ENCODE measurements at places on chromosomes 3 and 15. TPM values are rescaled to one million over a fixed set of nuclear protein-coding genes. Genes with fewer than 3 reads are reported as not detected.

DNA sequence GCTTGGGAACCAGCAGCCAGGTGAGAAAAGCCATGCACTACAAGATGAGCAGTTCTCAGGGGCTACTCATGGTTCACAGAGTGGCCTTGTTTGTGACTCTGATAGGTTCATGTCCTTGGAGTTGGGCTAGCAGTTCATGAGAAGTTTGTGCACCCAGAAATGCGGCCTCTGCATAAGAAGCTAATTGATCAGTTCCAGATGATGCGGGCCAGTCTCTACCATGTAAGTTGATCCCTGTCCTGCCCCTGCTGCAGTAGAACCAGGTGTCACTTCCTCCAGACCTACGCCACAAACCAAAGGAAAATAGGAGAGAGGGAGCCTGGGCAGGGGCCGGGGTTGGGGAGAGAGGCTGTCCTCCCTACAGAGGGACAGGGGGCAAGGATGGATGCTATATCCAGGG, 27.2 kb upstream of the MANF start:
- DNase-seq: no peak

DNA sequence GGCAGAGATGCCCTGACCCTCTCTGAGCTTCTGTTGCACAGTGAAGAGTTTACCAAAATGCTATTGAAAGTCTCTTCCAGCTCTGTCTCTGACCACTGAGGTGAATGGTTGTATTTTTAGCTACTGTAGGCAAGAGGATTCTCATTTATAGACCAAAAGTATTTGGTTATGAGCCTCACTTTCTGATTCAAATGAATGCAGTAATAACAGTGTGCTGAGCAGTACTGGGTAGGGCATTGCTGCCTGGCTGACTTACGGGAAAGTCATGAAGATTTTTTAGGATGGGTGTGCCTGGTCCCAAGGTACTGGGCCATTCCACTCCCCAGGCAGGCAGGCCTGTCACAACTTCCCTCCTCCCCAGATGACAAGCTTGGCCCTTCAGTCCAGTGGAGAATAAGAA, 15.5 kb downstream of the PLA1A start:
- DNase-seq: no peak

DNA sequence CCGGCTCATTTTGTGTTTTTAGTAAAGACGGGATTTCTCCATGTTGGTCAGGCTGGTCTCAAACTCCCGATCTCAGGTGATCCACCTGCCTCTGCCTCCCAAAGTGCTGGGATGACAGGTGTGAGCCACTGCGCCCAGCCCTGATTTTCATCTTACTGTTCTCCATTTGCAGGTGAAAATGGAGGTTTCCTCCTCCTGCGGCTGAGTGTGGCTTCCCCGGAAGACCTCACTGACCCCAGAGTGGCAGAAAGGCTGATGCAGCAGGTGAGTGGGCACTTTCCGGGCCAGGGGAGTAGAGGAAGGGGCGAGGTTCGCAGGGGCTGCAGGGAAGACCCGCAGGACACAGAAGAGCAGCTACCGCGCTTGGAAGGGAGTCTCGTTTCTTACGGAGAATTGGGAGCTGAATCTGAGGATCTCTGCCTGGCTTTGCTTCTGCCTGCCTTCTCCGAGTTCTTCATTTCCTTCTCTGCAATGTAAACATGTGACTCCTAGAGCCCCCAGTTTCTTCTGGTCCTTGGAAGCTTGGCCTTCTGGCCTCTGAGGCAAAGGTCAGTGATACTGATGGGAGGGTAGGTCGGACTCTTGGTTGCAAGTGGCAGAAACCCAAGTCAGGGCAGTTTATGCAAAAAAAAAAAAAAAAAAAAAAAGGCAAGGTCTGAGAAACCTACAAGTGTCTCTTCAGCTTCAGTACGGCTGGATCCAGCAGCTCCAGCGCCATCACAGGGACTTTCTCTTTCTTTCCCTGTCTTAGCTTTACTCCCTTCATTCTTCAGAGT, 8.9 kb downstream of the MUC20 start:
- peak; percentile 50 for DNase-seq

GRCh38 chr15:78065284-78065872, 12.1 kb downstream of the TBC1D2B start:
- DNase-seq: peak; percentile 91

DNA sequence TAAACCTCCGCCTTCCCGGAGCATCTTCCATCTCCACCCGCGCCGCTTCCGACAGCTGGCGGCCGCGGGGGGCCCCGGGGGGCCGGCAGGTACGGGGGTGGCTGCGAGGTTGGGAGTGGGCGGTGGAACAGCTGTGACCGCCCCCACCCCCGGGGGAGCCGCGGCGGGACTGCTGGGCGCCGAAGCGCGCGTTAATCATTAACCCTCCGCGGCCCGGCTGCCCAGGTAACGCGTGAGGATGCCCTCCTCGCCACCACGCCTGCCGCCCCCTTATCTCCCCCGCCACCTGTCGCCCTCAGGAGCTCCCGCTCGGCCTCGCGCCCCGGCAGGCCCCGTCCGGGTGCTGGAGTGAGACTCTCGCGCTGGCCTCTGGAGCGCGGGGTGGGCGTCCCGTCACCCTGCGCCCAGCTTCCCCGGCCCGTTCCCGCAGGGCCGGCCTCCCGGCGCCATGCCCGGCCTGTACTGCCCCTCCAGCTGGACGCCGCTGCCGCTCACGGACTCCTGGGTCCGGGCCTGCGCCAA, 757 bp downstream of the VWA5B2 start:
- DNase-seq: no peak

- DNase-seq: no peak
These were observed 74.4 kb downstream of the CPN2 start for GRCh38 chr3:194276768-194277103.

The C2CD4A gene
- not detected for total RNA-seq

DNA sequence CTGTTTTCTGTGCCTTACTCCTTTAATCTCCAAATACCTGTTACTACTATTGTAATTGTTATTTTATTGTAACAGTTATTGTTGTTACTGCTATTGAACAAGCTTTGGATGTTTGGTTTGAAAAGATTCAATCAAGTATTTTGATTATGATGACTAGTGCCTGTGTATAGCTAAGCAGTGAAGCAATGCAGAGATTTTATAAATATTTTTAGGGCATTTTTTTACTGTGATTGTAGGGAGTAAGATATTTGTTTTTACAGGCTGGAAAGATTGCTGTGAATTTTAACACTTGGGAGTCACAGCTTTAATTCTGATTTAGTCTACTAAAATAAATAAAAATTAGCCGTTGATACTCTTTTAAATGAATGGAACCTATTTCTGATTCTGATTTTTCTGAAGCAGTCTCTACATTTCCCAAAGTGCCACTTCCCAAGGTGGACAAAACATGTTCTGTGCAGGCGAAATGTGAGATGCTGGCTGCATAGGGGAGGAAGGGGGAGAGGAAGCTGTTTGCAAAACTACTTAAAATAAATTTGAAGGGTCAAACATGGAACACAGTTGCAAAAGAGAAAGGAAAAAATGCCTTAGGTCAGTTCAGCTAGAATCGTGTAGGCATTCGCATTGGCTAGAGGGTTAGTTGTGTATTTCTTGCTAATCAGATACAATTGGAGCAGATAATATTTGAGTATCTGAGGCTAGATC, 25.7 kb downstream of the EEFSEC start:
- DNase-seq: no peak

The IGSF10 gene
- 1.8 TPM for total RNA-seq

The TP63 gene
- 0.28 TPM for total RNA-seq

GRCh38 chr3:18483226-18483625, 58.1 kb upstream of the SATB1 start:
- DNase-seq: no peak

- DNase-seq: no peak
These were observed 5.4 kb downstream of the BTBD1 start for GRCh38 chr15:83061680-83062079.

The XYLB gene
- 3.2 TPM for total RNA-seq

GRCh38 chr3:151009981-151010380, 37.5 kb upstream of the CLRN1 start:
- no peak for DNase-seq

DNA sequence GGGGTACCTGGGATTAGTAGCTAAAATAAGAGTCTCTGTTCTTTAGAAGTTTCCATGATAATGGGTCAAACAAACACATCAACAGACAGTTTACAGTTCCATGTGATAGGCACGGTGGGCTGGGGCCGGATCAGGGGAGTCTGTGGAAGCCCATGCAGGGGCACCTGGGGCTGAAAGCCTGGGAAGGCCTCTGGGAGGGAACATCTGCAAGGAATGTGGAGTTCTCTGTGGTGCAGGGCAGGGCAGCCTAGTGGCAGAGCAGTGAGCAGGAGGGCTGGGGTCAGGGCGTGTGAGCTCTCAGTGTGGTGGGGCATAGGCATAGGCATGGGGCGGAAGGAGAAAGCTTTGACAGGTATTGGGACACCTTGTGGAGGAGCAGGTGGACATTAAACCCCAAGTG, 207.7 kb upstream of the TRIM42 start:
- no peak for DNase-seq

The SLC12A8 gene
- total RNA-seq: not detected

- DNase-seq: no peak
These were observed 128.5 kb downstream of the SERPINI1 start for GRCh38 chr3:167863811-167864551.

All from sigmoid colon (tissue), 7 donors.